ENCODE measurements at places on chromosomes 16 and 17.

DNA sequence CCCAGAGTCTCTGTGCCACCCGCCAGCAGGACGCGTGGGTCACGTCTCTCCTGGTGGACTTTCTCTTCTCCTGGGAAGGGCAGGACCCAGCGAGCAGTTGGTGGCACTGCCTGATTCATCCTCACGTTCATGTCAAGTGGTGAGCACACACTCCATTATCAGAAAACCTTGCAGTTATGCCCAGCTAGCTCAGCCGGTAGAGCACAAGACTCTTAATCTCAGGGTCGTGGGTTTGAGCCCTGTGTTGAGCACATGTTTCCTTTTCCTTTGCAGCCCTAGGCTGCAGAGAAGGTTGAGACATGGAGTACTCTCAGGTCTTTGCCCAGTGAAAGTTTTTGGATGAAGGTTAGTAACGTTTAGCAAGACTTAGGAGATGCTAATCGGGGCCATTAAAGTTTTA lies 8.0 kb downstream of the OR1F1 start:
- no peak for DNase-seq

DNA sequence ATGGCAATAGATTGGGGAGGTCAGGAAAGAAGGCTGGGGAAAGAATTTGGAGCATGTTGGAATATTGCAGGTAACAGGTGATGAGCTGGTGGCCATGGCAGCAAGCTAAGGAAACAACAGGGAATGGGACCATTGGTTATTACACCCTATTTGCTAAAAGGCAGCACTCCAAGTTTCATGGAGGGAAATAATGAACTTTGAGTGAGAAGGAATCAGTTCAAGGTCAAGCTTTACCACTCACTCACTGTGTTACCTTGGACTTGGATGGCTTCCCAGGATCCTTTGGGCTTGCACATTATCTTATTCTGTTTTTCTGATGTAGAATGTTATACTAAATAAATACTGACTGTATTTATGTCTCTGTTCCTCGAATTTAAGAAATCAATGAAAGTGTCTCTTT lies 792.8 kb upstream of the CDH8 start:
- no peak for DNase-seq

- DNase-seq, result no peak
These were observed 7.1 kb downstream of the MCRIP1 start for GRCh38 chr17:81825841-81826466.

- no peak for DNase-seq
These were observed 32.4 kb downstream of the MSI2 start for GRCh38 chr17:57288773-57289121.

- no peak for DNase-seq
These were observed 807 bp upstream of the HBQ1 start for GRCh38 chr16:179211-180092.

DNA sequence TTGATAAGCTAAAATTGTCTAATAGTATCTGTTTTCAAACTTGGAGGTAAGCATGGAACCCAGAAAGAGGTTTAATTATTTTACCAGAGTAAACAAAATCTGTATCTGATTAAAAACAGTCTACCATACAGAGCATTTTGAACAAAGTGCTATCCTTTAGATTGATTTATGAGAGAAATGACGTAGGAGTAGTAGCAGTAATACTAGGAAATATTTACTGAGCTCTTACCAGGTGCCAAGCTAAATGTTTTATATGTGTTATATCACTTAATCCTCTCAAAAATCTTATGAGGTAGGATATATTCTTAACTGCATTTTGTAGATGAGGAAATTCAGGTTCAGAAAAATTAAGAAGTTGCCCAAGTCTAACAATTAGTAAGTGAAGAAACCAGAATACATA lies 186.4 kb upstream of the NOG start:
- no peak for DNase-seq

- DNase-seq, result no peak
These were observed 491 bp downstream of the SLC25A19 start for GRCh38 chr17:75288770-75289114.

GRCh38 chr16:87704754-87705353 lies 60.9 kb downstream of the KLHDC4 start:
- no peak for DNase-seq

DNA sequence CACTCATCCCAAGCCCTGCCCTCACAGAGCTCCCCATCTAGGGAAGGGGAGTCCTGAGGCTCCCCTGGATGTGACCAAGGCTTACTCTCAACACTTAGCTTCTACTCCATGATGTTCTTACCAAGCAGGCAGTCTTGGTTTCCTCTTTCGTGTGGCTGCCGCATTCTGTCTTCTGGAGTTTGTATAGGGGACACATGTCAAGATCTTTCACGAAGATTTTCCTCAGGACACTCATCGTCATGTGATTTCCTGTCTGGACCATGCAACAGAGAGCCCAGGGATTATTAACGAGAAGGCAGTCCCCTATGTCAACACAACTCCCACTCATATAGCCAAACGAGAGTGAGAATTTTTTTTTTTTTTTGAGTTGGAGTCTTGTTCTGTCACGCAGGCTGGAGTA lies 10.4 kb downstream of the PRSS54 start:
- DNase-seq, result no peak

GRCh38 chr16:88293097-88293496 lies 89.7 kb upstream of the ZNF469 start:
- DNase-seq, result no peak

DNA sequence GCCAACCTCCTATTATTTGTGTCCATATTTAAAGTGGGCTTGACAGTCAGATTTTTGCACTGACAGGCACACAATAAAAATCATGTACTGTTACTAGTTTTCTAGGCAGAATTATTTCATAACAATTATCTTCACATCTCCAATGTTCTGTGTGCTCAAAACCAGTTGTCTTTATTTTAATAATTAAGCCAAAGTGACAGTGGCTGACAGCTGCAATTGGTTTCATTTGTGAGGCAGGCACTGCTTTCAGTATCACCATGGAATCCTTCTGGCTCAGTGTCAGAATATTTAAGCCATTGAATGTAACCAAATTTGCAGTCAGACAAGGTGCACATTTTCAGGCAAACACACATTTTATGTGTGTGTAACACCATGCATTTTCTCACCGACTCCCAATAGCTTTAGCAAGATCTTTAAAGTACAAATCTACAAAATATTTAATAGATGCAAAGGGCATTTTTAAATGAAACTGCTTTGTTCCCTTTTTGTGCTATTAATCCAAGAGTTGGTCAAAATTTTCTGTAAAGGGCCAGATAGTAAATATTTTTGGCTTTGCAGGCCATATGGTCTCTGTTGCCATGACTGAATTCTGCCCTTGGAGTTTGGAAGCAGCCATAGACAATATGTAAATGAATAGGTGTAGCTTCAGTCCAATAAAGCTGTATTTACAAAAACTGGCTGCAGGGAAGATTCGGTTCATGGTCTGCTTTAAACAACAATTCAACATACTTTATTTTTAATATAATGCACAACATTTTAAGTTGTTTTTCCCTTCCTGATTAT lies 486.0 kb downstream of the KCNJ2 start:
- peak; percentile 39 for DNase-seq

GRCh38 chr17:41065829-41066624 lies at the start of gene KRTAP2-4:
KRTAP2-4 (minus strand) TSS chr17:41065879; CDS start chr17:41065845, 34 bp downstream.
- no peak for DNase-seq

DNA sequence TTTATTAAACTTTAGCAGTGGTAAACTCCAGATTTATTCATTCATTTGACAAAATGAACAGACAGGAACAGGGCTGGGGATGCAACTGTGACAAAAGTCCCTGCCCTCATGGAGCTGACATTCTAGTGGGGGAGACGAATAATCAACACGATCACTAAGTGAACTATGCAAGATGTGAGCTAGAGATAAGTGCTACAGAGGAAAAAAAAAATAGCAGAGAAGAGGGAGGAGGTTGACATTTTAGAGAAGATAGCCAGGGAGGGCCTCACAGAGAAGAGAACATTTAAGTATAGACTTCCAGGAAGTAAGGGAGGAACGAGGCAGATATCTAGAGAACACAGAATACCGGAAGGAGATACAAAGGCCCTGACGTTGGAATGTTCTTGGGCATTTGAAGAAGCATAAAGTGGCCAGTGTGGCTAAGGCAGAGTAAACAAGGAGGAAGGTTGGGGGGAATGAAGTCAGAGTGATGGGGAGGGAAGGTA lies 17.9 kb upstream of the AP1G1 start:
- no peak for DNase-seq

Data from putamen (tissue), 1 donor.